ENCODE measurements at places on chromosomes 5 and 9.

GRCh38 chr5:62143268-62144229 lies 162.5 kb upstream of the KIF2A start:
- DNase-seq: no peak

DNA sequence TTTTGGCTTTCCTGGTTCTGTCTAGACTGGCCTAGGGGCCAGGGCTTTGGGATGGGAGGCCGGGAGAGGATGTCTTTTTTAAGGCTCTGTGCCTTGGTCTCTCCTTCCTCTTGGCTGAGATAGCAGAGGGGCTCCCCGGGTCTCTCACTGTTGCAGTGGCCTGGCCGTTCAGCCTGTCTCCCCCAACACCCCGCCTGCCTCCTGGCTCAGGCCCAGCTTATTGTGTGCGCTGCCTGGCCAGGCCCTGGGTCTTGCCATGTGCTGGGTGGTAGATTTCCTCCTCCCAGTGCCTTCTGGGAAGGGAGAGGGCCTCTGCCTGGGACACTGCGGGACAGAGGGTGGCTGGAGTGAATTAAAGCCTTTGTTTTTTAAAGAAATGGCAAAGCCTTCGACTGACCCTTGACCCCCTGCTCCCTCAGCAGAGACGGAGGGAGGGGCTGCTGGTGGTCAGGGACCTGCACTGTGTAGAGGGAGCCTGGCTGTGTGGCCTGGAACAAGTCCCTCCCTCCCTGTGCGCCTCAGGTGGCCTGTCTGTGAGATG lies 11.1 kb downstream of the FPGS start:
- no peak for DNase-seq

GRCh38 chr9:70784456-70784855 lies 337.0 kb downstream of the TRPM3 start:
- DNase-seq: no peak

- DNase-seq: peak; percentile 63
Measured at GRCh38 chr9:99824378-99825171, 2.9 kb downstream of the NR4A3 start.

DNA sequence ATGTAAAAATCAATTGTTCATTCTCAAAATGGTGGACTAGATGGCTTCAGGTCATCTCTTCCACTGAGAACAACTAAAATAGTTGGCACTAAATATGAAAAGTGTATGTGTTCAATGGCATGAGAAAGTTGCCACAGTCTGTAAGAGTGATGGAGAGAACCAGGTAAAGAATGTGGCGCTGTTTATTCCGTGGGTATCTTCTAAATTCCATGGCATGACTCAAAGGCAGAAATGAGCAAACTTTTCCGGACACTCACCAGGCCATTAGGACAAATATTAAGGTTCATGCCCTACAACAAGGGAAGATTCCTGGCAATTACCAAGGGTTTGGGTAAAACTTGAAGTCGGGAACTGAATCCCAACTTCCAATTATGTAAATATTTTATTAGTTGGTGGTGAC lies 825.4 kb upstream of the CDH6 start:
- DNase-seq: no peak

GRCh38 chr9:79357194-79357593 lies 214.6 kb upstream of the TLE4 start:
- DNase-seq: no peak

GRCh38 chr5:80246995-80247729 lies 8.7 kb downstream of the SERINC5 start:
- peak; percentile 27 for DNase-seq

DNA sequence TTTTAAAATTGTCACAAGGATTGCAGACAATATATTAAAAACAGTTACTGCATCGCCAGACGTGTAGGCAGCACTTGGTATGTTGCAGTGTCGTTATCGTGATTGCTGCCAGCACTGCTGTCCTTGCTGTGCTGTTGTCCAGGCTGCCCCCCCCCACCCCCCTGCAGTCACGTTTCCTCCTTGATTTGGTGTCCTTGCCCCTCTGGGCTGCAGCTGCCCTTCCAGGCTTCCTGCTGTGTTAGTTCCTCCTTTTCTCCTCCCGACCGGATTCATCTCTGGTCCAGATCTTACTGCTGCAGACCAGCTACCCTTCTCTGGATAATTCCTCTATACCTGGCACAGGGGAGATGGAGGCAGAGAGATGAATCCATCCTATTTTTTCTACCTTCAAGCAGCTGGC lies 298.9 kb downstream of the TRIM32 start:
- DNase-seq: no peak

DNA sequence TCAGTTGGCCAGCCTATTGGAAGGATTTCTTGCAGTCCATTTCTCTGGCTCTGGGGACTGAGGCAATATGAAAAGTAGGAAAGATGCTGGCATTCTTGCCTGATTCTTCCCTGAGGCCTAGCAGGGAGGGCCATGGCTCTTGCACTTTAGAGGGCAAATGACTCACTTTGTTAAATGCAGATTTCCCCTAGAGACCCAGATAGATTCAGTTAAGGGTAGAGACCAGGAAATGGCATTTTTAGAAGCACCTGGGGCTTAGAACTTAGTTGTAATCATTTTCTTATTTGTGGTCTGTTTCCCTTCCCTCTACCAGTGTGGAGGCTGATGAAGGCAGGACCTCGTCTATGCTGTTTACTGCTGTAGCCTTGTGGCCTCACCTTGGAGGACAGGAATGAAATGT lies 112.8 kb upstream of the NR3C1 start:
- DNase-seq: no peak

DNA sequence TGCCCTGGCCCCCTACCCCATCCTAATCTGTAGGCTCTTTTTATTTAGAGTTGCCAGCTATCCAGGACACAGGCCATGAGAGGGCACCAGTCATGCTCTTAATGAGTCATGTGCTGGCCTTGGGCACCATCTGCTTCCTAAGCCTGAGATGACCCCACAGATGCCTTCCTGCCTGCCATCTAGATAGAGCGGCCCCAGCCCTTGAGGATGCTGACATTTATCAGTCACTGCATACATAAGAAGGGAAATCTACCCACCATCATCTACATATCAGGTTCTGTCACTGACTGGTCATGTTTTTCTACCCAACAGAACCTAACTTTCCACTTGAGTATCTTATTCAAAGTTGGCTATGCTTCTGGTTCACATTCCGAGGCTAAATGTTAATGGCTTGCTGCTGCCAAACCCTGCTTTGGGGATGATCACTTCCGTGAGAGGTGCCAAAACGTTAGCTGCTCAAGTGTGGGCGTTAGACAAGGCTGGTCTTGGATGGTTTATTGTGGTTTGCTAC lies 49.9 kb upstream of the TTC23L start:
- no peak for DNase-seq

- DNase-seq: peak; percentile 39
Measured at GRCh38 chr5:149730620-149731331, 666 bp downstream of the PPARGC1B start.

DNA sequence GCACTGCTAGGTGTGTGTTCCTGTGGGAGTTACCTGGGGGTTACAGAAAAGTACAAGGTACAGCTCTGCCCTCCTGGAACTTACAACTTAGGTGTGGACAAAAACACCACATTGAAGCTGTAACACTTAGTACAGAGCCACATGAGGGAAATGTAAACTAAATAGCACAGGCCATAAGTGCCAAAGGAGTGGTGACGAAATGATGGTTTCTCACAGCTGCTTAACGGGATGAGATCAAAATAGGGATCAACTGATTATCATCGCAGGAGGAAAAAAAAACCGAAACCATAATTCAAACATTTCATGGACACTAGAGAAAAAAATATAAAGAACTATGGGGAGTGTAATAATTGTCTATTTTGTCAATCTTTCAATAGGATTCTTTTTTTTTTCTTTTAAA lies 5.9 kb downstream of the LIX1 start:
- no peak for DNase-seq

DNA sequence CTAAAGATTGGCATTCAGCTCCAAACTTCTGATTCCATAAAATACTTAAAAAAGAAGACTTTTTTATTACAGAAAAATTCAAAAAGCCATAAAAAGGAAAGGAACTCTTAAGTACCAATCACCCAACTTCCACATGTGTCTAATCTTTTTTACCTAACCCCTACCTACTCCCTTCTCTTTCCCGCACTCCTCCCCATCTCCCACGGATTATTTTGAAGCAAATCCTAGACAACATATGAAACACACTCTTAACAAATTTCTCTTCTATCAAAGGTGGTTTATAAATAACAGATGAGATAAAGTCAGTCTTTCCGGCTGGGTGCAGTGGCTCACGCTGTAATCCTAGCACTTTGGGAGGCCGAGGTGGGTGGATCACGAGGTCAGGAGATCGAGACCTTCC lies 5.9 kb upstream of the DENND4C start:
- DNase-seq: no peak

DNA sequence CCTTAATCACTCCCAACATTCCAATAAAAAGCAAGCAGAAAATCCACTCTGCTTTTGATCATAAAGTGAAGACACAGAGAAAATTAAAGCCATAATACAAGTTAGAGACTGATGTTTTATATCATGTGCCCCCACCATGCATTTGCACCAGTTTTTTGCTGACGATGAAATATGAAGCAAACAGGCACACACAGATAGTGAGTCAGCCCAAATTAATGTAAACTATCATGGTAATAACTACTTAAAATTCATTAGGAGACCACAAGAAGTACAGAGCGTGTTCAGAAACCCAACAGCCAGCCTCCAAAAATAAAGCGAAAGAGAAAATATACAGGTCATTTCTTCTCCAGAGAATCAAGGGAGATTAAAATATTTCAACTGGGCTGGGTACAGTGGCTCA lies 46.4 kb upstream of the KDM4C start:
- no peak for DNase-seq

DNA sequence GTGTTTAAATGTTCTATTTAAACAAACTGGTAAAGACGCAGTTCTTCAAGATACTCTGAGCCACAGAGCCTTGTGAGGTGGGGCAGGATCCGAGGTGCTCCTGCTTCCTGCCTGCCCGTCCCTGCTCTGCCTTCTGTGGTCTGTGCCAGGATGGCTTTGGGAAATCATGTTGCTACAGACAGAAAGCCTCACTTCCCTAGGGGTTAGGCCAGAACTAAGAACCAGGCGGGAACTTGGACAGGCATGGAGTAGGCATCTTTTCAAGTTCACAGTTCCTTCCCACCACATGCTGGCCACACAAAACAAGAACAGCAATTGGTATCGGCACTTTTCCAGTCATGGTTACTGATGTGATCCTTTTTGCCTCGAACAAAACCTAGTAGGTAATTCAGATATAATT lies 67.7 kb upstream of the SPOCK1 start:
- no peak for DNase-seq

- no peak for DNase-seq
Measured at GRCh38 chr5:113336975-113337374, 97.8 kb downstream of the TSSK1B start.

DNA sequence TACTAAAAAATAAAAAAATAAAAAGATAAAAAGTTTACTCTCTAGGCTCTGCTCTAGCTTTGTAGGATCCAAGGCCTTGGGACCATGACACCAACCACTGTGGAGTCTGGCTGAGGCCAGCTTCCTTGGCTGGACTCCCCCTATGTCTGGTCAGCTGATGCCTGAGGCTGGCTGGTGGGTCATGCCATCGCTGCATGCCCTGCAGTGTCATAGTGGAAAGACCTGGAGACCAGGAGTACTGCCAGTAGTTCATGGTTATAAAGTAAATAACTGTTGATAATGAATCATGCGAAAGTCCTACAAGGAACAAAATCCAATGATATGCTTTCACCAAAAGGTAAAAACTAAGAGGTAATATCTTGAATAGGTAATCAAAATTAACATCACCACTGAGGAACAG lies 43.2 kb downstream of the GARNL3 start:
- DNase-seq: no peak

GRCh38 chr5:59813761-59814536 lies 79.6 kb downstream of the PDE4D start:
- no peak for DNase-seq

All from central memory CD4-positive, alpha-beta T cell (primary cell).